Stimulated activated CD8-positive, alpha-beta memory T cell treated with anti-CD3 and anti-CD28 coated beads, Interleukin-15, amount 100 ng/mL, for 48 hours (primary cell): ENCODE measurements at places on chromosomes 1 and 21.

- DNase-seq = no peak
Measured at GRCh38 chr1:1274299-1274930, 761 bp upstream of the UBE2J2 start.

DNA sequence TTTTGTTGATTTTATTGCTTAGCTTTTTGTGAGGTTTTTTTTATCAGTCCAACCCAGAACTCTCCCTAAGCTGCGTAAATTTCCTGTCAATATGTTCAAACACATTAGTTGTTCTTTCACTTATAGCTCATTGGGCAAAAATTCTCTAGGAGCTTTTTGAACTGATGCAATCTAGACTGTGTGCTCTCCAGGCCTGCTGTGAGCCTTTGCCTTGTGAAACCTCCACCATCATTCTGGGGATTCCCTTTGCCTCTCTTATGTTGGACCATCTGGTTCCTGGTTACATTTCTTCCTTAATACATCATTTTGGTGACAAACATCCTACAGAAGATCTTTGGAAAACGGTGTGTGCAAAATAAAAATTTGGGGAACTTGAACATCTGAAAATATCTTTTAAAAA is 247.2 kb downstream of the LRRC7 start:
- no peak for DNase-seq

- DNase-seq = no peak
Measured at GRCh38 chr1:171817511-171818265, 23.6 kb upstream of the DNM3 start.

DNA sequence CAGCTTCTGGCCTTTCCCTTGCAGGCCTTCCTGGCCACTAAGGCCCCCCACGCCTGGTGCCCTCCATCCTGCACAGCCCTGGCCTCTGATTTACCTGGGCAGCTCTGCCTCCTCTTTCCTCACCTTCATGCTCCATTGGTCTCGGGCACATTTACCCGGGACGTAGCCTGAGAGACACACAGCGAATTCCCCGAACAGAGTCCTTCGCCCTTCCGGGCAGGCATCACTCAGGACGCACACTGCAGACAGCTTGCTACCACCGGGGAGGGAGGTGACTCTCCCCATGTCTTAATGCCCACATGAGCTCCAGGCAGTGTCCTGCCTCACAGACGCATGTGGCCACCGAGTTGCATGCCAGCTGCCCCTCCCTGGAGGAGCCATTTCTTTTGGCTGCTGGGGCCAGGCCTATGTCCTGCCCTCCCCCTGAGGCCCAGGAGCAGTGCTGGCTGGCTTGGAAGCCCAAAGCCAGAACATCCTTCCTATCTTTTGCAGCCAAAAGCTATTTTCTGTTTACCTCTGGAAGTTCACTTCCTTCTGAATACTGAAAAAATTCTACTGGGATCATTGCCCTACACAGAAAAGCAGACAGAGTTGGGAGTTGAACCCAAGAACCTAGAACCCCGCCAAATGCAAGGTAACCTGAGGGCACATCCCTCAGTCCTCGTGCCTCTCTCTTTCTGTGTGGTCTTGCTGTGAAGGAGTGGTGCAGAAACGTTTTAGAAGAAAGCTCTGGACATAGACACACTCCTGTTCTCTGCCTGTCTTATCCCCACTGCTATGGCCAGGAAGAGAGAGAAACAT is 209.5 kb downstream of the TOMM20 start:
- DNase-seq = no peak

DNA sequence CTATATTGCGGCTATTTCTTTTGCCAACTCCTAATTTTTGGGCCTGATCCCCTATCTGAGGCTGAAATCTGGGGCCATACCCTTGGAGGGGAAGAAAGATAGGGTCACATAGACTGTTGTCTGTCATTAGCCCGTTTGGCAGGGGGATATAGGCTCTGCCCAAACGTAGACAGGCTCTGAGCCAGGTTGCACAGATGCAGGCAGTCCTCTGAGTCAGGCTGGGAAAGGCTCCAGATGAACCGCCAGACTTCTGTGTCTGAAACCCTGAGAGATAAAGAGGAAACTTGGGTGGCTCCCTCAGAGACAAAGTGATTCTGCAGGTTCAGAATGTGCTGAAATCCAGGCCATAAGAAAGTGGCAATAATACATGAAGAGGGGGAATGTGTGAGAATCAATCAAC is 4.0 kb upstream of the CAP1 start:
- DNase-seq = no peak

DNA sequence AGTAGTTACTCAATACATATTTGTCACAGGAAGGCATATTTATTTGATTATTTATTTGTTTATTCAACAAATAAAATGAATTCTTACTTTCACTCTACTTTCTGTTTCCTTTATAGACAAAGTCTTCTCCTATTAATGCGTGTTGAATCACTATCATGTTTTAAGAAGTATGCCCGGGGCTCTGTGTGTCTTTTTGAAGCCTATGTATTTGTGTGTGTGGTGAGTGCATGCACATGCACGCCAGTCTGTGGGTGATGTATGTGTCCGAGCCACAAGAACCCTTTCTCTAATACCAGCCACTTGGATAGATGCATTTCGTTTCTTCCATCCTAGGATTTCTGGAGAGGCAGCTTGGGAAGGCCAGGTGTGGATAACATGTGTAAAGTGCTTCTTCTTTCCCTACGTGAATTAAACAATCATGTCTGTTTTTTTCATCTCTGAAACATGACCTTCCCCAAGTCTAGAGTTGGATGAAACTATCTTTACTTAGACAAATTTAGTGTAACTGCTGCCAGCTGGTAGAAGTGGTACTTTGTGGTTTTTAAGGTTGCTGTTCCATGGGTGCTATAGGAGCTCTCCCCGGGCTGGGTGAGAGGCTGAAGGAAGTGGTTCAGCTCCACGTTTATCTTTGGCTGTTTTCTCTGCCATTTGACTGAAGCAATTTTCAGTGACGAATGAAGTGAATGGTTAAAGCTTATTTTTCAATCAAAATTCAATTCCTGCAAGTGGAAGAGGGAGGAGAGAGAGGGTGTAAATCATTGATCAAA is 46.8 kb upstream of the PPM1J start:
- DNase-seq = no peak
